ENCODE measurements at places on chromosomes 16 and 17.

DNA sequence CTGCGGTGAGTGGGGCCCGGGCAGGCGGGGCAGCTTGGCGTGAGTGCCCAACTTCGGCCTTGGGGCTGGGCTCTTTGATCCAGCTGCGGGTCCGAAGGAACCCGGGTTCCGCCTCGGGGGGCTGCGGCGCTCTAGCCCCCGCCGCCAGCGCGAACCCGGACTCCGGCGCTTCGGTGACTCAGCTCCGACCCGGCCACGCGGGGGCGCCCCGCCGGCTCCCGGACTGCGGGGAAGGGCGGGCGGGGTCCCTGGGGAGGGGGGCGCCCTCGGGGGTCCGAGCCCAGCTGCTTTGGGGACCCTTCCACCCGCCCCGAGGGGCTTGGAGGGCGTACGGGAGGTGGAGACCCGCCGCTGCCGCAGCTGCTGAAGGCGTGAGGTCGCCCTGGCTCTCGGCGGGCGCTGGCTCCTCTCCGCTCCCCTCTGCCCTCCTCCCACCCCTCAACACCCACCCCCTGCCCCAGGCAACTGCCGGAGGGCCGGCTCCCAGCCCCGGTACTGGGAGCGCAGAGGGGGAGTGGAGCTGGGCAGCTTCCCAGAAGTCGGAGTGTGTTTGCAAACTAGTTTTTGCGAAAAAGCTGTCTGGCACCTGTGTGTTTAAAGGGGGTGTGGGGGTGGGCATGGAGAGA lies 516 bp downstream of the CPNE2 start:
- no peak for DNase-seq

DNA sequence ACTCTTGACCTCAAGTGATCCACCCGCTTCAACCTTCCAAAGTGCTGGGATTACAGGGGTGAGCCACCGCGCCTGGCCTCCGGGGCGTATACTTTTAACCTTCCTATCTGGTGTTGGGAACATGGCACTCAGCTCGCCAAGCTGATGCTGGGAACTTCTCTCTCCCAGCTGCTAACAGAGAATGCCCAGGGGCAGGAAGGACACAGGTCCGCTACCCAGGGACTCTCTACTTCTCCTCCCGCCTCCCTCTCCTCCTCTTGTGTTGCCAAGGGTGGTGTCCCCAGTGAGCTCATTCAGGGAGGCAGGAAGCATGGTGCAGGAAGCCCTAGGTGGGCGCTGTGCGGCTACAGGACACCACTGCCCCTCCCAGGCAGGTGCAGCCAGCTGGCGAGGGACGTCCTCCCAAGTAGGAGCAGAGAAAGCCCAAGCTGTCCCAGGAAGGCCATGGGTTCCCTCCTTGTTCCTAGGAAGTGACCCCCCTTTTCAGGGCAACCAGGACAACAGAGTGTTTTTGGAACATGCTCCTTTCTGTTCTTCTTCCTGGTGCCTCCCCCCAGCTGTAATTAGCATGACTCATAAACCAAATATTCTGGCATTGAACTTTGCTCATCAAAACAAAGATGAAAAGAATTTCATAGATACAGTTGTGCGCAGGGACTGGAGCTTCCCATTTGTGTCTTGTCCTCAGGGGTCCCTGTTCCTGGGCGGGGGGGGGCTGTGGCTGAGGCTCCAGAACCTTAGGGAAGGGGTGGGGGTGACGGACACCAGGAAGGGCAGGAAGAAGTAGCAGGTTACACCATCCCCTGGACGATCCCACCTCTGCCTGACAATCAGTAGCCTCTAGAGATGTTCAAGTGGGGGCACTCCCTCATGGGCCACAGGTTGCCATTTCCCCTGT lies 2.7 kb downstream of the C1QTNF1 start:
- DNase-seq = no peak

- no peak for DNase-seq
Observed at GRCh38 chr17:4710693-4711634, 532 bp downstream of the ARRB2 start.

DNA sequence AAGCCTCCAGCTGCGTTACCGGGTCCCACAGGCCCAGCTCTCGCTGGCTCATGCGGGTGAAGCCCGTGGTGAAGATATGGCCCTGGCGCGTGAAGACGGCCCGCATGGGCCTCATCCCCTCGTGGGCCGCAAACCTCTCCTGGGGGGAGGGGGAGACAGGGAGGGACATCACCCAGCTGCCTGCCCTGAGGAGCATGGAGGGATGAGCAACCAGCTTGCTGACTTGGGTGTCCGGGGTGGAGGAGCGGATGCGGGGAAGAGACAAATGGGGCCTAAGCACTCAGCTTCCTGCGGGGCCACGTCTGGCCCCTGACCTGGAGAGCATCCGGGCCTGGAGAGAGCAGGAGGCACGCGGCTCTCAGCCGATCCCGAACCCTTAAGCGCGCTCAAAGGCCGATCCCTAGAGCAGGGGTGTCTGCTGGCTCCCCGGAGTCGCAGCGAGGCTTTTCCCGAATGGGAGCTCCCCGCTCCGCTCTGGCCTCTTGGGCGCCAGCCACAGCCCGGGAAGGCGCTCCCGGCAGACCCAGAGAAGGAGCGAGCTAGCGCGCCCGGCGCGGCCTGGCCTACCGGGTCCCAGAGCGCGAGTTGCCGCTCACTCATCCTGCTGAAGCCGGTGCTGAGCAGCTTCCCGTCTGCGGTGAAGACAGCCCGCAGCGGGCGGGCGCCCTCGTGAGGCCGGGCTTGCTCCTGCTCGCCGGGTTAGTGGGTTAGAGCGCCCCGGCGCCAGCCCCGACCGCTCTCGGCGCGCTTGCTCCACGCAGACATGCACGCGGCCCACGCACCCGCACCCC lies 5.0 kb downstream of the CORO6 start:
- no peak for DNase-seq

- DNase-seq = no peak
Observed at GRCh38 chr17:3762922-3763776, 37.8 kb downstream of the ITGAE start.
